Stimulated activated CD8-positive, alpha-beta memory T cell treated with anti-CD3 and anti-CD28 coated beads, Interleukin-2, amount 100 ng/mL, for 1 hour (primary cell): ENCODE measurements at places on chromosomes 6 and 20.
A peak's percentile ranks its signal among the peaks of the same experiment; 100 is the strongest.

DNA sequence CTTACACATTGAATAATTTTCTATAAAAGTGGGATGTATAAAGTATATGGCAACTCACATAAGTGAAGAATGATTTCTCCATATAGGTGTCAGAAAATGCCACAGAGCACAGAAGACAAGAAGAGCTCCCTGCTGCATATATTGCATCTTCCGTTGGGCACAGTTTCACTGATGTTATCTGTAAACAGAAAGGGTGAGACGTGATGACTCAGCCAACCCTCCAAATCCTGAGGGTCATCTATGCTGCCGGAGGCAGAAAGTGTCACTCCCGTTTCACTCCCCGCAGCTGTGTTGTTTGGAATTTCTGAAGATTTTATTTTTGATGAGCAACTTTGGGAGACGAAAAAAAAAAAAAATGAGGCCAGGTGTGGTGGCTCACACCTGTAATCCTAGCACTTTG lies 644.1 kb downstream of the C6orf118 start:
- no peak for DNase-seq

DNA sequence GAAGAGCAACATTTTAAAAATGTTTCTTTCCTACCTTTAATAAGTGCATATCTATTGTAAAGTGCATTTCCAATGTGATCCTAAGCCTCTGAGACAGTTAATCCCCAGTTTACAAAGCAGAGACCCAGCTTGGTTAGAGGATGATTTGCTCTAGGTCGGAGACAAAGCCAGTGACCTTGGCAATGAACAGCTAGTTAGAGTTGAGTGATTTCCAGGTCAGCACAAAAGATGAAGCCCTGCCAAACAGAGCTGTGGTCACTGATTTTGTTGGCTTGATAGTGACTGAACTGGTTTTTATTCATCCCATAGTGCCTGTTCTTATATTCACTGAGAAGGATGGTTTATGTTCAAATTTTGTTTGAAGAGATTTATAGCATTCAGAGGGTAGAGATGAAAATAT lies 56.6 kb upstream of the CD83 start:
- no peak for DNase-seq

- no peak for DNase-seq
Measured at GRCh38 chr6:21478411-21478810, 115.1 kb upstream of the SOX4 start.

- DNase-seq: no peak
Measured at GRCh38 chr6:3500262-3501014, 43.6 kb upstream of the SLC22A23 start.

DNA sequence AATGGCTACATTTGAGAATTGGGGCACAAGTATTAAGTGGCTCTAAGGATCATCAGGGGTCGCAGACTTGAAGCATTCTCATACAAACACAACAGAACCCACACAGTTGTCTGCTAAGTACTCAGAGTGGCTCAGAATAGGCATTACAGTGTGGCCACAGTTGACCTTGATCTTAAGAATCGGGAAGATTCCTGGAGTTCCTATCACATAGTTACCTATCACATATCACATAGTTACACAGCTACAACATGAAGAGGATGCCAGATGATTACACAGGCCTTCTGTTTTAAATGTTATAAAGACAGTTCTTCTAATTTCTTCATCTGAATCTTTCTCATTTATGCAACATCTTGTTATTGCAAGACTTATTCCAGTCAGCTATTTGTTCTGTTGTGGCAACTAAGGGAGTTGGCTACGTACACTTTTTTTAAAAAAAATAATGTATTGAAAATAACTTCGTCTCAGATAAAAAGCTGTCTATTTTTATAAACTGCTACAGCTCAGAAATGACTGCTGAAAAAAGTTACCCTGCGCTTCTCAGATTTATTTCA lies 129.0 kb downstream of the REV3L start:
- no peak for DNase-seq

DNA sequence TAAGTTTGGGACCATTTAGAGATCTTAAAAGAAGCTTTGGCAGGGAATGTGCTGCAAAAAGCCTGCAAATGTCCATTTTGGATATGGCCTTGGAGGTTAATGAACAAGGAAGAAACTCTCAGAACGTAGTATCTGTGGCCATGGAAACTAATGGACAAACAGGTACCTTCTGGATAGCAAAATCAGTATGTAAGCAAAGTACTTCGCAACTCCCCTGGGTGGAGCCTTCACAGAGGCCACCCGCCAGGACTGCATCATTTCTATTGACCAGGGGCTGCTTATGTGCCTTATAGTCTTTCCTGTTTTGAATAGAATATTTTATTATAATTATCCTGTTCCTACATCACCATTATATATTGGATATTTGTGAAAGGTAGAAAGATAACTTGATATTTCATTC lies 510.8 kb upstream of the SYNCRIP start:
- DNase-seq: no peak

- DNase-seq: peak; percentile 38
Measured at GRCh38 chr20:19205981-19206396, 6.5 kb upstream of the SLC24A3 start.

GRCh38 chr6:22194188-22194921 lies 102.5 kb downstream of the PRL start:
- no peak for DNase-seq

GRCh38 chr6:121885399-121886152 lies 450.1 kb downstream of the GJA1 start:
- no peak for DNase-seq

DNA sequence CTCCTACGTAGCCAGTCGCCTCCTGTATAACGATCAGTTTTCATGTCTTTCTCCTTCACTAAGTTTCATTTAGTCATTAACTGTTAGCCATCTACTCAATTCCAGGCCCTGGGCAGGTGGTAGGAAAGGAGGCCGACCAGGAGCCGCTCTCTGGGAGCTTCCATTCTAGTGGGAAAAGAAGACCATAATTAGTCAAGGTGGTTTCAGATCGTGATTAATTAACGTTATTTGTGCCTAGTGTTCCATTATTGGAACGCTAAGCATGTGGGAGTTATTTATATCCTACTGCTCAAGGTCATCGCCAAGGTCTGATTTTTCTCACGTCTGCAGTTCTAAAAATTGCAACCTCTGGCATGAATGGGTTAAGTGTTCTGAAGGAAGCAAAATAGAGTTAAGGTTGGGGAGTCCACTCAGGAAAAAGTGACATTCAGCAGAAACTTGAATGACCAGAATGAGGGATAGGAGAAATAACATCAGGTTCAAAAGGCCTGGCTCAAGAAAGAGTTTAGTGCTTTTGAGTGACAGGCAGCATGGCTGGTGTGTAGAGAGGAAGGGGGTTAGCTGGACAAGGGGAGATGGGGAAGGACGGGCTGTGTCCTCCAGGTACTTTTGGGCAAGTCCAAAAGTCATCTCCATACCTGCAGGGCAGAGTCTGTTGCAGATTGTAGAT lies 812 bp downstream of the SLC9A8 start:
- DNase-seq: no peak

DNA sequence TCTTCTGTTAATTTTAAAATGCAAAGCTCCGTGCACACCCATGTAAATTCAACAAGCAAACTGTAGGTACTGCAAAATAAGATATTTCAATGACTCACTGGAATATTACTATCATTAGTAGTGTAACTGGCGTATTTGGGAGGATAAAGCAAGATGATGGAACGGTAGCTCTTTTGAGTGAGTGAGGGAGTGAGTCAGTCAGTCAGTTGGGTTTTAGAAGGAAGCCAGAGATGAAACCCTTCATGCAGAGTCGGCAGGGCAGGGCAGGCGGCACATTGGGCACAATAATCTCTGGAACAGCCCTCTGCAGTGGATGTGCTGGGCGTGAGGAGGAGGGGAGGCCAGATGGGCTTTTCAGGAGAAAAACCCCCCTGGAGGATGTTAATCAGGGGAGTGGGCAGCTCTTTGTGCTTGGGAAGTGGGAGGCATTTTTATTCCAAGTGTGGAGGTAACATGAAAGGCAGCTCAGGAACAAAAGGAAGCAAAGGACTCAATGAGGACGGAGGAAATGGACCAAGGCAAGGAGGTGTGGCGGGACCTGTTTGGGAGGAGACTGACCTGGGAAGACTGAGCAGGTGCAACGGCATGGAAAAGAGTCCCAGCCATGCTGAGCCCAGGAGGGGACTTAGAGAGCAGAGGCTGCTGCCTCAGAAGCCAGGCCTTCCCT lies 171.2 kb downstream of the ZDHHC14 start:
- no peak for DNase-seq

DNA sequence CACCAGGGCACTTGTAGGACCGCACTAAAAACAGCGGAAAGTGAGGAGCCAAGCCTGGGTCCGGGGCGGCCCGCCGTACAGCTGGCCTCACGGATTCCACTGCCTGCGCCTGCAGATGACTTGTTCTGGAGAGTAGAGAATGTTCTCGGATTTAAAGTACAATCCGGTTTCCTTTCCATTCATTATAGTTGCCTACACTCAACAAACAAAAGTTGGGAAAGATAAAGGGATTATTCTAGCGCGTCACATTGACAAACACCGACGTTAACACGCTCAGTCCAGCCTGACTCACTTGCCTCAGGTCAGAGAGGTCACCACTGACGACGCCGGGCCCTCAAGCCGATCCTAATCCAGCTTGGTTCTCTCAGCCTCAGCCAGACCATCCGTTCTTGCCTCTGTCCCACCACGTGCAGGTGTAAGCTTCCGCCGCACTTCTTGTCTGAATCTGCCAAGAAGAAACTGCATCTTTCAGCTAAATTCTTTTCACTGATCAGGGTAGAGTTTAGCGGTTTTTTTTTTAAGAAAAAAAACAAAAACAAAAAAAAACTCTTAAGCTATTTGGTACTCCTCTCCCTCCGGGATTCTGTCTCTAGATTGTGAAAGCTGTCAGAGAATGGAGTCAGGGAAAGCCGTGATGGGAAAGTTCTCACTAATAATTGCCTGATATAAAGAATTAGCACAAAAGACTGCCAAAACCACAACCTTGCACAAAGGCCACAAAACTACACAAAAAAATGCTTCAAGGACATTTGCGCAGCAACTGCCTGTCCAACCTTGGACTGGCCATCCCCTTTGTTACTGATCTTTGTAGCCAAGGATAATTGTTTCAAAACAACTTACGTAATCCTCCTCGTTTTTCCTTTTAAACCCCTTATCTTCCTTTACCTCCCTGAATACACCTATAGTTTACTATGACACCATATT lies 1.1 kb upstream of the PHF10 start:
- no peak for DNase-seq

- no peak for DNase-seq
Measured at GRCh38 chr20:47174456-47175243, 181.8 kb downstream of the ZMYND8 start.

DNA sequence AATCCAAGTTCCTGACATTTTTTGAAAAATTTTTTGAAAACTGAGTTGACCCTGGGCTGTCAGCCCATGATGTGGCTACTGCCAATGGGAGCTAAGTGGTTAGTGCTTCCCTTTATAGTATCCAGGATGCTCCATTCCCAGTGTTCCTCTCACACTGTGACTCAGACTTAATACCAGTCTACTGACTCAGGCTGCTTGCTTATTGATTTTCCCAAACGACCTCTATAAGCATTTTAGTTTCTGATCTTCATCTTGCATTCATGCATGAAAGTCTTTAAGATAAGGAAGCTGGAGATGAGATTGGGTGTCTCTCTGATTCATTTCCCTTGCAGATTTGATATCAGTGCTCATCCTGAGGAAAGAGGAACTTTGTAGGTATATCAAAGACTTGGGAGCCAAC lies 560.0 kb downstream of the TBC1D32 start:
- DNase-seq: no peak

DNA sequence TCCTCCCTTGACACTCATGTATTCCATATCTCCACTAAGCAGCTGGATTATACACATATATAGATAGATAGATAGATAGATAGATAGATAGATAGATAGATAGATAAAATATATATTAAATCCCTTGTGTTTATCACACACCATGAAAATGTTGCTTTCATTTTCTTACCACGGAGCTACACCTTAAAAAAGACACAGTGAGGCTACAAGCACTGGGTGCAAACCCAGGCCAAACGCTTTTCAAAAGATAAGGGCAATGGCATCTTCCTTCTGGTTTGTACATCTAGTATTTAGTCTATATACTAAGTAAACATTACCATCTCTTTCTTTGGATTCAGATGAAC lies 377.1 kb downstream of the ESR1 start:
- DNase-seq: no peak

DNA sequence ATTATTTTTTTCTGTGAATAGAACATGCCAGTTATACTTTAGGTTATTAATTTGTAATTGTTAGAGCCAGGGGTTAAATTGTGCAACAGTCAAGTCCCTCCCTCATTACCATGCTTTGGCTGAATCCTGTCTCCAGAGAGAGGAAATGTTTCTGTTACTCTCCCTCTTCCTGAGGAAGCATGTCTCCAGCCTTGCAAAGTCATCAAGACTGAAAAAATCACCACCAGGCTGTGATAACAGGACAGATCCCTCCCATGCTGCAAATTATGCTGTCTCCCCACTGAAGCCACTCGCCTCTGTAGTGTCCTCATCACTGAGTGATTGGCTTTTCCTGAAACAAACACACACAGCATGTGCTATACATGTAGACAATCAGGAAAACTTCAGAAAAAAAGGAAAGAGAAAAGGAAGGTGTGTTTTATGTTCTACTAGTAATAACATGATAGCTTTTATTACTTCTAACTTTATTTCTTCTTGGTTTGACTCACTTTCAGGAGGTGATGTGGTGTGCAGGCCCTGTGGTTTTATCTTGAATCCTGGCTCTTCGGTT lies 290.0 kb upstream of the JAG1 start:
- DNase-seq: no peak

- DNase-seq: no peak
Measured at GRCh38 chr6:111472933-111473435, 10.0 kb downstream of the REV3L start.

DNA sequence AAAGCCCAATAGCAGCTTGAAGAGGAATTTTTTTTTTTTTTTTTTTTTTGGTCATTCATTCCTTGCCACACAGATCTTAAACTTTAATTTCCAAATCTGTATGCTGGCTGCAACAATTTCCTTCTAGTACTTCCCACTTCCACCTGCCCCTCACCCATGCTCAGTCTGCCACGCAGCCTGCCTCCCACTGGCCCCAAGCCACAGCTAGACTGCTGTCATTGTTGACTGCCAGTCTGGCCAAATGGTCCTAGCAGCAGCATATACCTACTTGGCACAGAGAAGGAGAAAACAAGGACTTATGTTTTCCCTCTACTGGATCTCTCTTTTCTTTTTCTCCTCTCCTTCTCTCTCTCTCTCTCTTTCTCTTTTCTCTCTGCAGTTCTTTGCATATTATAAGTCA lies 118.3 kb upstream of the HEY2 start:
- DNase-seq: no peak

GRCh38 chr6:29506446-29507067 lies 18.8 kb upstream of the MAS1L start:
- no peak for DNase-seq

DNA sequence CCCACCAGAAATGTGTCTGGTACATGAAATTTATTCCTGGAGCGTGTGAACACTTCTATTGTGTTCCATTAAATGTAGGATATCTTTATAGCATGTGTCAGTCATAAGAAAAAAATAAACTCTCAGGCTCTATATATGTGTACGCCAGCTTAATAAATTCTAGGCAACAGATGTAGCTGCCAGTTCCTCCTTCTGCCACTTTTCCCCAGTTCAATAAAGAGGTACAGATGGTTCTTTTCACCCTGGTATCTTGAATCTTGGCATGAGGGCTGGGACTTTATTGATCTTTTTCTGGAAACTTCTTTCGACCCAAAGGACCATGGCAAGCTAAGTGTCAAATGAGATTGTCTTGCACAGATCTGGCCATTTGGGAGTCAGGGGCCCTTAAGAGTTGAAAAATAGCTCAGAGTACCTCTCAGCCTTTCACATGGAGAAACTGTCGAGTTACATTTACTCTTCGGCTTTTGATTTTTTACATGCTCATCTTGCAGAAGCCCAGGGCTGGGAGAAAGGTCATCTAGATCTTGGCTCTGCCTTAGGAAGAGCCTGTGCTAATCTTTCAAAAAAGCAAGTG lies 240.9 kb downstream of the DOK5 start:
- no peak for DNase-seq
